ENCODE measurements at places on chromosomes 16 and 17.

DNA sequence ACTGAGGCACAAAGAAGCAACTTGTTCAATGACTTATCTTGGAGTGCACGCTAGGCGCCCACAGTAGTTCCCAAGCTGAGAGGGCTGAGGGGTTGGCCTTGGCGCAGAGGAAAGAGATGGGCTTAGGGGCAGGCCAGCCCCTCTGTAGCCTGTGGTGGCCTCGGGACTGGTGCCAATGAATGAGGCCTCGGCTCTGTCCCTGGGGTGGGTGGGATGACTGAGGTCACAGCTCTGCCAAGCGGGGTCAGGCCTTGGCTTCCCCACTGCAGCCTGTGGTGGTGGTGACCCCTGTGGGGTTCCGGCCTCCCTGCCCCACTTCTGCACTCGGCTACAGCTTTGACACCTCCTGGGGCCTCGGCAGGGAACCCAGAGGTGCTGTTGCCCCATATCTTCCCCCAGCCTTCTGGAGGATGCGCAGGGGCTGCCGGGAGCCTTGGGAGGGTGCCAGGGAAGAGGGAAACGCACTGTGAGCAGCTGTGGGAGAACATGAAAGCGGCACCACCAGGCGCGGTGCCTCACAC is 46.0 kb downstream of the BEAN1 start:
- DNase-seq = no peak

- no peak for DNase-seq
These were observed 81.4 kb upstream of the DYNLRB2 start for GRCh38 chr16:80459331-80459777.

DNA sequence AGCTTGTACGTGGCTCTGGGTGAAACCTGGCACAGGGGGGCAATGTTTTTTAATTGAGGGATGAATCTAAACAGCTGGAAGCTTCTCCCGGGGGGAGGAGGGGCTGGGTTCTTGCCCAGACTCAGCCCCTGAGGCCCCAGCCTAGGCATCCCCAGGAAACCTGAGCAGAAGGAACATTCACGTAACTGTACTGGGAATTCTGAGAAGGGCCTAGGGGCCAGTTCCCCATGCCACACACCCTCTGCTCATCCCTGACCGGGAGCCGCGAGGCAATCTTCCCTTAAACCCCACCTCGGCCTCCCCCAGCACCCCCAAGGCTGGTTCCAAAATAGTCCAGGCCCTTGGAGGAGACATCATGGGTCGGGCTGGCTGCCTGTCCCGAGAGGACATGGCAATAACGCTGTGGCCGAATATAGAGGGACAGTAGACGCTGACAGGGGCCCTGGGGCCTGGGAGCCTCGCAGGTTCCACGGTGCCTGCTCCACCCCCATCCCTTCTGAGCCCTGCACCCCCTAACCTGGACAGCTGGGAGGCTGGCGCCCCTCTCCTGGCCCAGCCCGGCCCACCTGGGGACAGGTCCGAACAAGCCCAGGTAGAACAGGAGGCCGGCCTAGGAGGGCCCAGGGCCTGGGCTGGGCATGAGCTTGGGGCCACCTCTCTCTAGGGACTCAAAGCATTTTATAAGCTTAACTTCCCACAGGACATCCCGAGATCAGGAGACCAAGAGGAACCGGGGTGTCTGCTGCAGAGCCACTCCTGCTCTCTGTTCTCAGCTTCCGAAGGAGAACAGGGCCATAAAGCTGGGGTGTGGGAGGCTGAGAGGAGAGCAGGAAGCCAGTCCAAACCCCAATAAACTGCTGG is 83.2 kb upstream of the TOB1 start:
- no peak for DNase-seq

DNA sequence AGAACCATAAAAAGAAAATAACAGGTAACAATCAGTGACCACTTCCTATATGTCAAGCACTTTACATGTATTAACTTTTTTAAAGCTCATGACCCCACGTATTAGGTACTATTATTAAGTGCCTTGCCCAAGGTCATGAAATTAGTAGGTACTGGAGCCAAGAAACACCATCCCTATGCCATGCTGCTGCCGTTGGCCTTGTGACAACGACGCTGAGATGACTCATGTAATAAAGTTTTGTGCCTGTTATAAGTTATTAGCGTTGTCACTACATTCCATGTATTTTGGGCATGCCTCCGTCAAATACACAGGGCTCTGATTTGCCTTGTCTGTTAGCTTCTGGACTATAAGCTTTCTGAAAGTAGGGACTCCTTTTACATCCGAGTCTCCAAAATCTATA is 1.4 kb downstream of the BBS2 start:
- DNase-seq = peak; percentile 18

All from Panc1 (cell line).